RPMI7951 (cell line): ENCODE measurements at places on chromosomes 5 and 9.
A peak's percentile ranks its signal among the peaks of the same experiment; 100 is the strongest.

- peak; percentile 42 for DNase-seq
These were observed 11.0 kb downstream of the CCDC152 start for GRCh38 chr5:42767491-42768105.

DNA sequence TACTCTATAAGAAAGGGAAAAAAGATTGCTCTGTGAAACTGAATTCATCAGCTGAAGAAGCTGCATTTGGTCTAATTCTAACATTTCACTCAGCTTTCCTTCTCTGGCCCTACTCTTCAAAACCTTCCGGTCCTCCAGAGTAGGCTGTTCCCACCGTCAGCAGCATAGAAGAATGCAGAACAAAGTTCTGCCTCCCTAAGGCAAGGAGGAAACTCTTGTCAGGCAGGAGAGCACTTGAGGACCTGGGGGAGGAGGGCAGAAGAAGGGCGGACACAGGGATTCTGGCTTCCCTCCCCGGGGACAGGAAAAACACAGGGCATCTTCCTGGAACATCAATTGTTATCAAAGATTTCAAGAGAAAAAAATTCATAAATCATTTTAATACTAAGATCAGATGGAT, 69.2 kb upstream of the SHB start:
- DNase-seq: no peak

DNA sequence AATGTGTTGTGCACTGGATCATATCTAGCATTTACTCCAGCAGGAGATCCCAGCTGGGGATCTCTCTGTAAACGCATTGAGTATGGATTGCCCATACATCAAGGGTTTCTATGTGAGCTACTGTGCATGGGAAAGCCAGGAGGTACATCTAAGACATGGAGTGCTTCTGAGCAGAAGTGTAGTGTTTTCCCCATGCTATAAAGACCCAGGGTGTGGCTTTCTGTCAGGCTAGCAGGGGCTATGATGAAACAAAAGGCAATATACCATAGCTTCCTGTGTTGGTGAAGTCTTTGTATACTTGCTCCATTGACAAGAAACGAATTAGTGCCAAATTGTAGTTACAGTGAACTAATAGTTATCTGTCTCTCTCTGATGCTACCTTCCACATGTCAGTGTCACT, 329.3 kb upstream of the TLE4 start:
- no peak for DNase-seq

- peak; percentile 83 for DNase-seq
These were observed 205.8 kb downstream of the SEMA5A start for GRCh38 chr5:9340085-9340484.

DNA sequence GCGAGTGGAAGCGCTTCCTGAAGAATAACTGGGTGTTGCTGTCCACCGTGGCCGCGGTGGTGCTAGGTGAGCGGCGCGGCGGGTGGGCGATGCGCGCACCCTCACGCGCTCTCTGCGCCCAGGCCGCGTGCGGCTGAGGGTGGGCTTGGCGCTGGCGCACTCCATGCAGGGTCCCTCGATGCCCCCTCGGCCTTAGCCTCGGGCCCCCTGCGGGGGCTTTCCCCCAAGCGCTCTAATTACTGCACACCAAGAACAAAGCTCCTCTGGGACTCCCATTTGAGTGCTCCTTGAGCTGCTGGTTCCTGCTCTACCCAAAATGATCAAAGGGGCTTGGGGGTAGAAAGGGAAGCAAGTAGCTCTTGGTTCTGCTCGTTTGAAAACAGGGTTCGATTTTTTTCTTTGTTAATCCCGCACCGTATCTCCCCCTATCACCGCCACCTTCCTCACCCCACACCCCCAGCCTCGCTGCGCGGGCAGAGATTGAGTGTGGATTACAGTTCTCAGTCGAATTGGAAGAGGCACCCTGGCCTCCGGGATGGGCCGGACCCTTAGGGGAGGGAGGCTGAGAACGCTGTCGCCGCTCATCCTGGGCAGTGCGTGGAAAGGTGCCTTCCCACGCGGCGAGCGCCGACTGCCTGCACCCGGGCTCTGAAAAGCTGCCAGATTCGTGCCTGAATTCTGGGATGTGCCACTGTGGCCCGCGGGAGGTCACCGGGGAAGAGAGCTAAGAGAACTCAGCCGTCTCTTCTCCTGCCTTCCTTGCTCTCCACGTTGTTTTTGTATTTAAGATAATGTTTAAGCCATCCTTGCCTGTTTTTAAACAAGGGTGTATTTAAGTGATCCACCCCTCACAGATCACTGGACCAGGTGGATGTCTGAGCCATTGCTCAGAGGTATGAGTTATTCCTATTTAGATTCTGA, 697 bp downstream of the SLC1A1 start:
- no peak for DNase-seq

GRCh38 chr9:31839273-31839672, 545.2 kb upstream of the ACO1 start:
- peak; percentile 39 for DNase-seq

GRCh38 chr5:155260798-155261197, 247.2 kb downstream of the KIF4B start:
- no peak for DNase-seq

DNA sequence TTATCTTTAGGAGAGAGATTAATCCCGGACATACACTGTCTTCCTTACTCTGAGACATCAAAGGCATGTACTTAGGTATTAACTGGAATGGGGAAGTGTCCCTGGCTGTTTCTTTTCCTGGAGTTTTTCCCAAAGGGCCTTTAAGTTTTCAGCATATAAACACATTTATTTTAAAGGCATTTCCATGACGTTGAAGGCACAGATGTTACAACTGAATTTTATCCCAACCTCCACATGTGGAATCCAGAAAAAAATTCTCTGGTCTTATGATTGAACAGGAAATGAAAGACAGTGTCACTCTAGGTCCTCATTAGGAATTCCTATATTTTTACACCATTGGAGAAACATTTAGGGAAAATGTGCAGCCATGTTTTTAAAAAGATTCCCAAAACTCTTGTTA, 41.6 kb upstream of the SHOC1 start:
- no peak for DNase-seq

DNA sequence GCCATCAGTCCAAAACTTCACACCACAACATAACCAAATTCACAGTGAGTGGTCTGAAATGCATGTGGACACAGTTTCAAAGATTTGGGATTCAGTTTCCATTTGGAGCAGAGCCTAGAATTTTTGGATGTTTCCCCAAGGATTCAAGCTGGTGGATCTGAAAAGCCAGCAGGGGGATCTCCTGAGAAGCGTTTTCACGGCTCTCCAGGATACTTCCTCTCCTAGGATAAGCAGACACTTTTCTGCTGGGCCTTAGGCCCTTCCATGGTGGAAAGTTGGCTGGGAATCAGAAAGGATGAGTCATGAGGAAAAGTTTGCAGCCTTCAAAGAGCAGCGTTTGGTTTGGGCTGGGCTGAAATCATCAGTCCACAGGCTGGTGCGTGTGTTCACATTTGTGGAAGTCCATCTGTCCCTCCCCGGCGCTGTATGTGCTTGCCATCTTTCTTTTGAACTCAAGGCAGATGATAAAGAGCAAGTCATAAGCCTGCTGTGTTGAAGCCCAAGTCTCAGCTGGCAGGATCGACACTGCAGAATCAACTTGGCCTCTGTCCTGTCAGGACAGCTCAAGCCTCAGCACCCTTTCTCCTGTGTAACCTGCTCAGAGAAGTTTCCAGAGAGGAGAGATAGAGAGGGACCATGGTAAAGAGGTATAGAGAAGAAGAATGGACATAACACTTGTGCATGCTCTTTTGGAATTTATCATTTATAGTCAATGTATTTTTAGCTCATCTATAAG, 152.6 kb upstream of the MSX2 start:
- DNase-seq: peak; percentile 99

DNA sequence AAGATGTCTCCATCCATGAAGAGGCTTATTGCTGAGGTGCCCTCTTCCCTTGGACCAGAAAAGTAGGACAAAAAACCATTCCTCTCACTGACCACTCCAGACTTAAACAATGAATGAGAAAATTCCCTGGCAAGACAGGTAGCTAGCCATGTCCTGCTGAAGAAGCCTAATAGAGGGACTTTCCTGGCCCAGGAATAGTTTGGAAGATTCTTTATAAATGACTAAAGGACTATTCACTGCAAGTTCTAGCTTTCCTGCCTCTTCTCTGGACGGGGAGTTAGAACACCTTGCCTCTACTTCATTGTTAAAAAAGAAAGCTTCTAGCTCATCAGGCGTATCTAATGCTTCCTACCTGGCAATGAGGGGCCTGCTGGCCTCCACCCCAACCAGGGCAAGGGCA, 153.6 kb downstream of the NR3C1 start:
- DNase-seq: no peak

DNA sequence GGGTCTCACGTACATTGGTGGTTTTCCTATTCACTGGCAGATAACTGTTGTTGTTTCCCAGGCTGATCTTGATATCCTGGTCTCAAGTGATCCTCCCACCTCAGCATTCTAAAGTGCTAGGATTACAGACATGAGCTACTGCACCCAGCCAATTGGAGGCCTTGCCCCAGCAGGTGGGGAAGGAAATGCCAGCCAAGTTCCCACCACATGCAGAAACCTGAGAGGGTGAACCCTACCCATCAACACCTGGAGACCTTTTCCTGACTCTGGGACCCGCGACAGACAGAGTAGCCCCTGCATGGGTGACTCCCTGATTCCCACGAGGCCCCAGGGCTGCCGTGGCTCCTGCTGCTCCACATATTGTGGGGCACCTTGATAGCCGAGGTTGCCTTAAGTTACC, 107.7 kb downstream of the GDA start:
- DNase-seq: no peak

DNA sequence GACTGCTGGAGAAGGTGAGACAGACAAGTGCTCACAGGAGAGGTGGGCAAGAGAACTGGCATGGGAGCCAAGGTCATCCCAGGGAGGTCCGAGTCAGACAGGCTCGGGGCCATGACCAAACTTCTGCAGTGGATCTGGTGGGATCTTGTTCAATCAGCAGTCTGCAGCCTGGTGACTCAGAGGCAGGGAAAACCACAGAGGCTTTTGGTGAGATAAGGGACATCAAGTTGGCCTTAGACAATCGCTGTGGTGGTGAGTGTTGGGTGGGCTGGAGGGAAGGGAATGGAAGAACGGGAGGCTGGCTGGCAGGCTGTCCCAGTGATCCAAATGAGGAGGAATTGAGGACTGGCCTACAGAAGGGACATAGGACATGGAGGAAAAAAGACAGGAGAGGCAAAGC, 123.8 kb downstream of the TMEM174 start:
- peak; percentile 86 for DNase-seq

DNA sequence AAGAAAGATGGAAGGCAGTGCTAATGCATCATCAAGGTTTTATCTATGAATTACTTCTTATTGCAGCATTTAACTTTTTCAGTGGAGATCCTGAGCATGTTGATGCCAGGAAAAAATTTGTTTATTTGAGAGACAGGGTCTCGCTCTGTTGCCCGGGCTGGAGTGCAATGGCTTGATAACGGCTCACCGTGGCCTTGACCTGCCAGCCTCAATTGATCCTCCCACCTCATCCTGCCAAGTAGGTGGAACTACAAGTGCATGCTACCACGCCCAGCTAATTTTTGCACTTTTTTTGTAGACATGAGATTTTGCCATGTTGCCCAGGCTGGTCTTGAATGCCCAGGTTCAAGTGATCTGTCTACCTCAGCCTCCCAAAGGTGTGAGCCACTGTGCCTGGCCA, 47.2 kb downstream of the AOPEP start:
- DNase-seq: no peak

DNA sequence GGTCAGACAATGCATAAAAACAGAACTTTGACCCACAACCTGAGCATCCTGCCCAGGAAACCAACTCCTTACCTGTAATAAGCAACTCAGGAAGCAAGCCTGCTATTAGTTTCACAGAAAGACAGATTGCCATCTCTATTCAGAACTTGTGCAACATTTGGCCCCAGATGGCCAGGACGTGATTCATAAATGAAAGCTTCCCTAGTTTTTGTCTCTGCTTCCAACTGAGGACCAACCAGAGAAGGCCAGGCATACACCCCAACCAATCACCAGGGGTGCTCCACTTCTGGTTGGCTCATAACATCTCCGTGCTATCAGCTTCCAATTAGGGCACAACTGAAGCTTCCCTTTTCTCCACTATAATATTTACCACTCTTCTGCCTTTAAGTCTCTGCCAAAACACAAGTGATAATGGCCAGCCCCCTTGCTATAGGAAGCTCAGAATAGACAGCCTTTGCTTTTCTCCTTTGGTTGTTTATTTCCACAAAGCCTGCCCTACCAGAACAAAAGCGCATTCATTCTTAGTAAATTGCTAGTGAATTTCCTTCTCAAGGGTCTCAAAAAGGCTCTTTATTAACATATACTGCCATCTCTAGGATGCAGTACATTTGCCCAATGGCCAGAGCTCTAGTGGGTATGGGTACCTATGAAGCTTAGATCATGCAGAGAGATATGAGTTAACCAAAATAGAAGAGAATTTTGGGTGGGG, 289.7 kb upstream of the DAP start:
- peak; percentile 45 for DNase-seq

- no peak for DNase-seq
These were observed 539.3 kb downstream of the PDE4D start for GRCh38 chr5:59354274-59354673.

DNA sequence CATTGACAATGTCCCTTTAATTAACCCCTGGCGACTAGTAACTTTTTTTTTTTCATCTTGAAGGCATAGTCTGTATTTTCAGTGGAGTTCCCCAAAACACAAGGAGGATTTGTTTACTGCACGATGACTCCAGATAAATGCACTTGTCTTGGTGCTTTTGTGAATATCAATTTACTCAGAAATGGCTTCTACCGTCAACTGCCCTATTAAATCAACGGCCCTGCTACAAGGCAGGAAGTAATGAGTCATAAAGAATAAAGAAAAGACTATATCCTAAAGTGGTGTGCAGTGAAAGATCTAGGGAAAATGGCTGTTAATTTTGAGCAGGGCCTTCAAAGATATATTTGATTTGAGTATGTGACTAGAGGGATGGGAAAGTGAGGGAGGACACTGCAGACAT, 388.3 kb upstream of the CHD1 start:
- DNase-seq: peak; percentile 8

- no peak for DNase-seq
These were observed 112.7 kb upstream of the IQGAP2 start for GRCh38 chr5:76290321-76290757.

GRCh38 chr5:61933787-61934626, 372.0 kb upstream of the KIF2A start:
- peak; percentile 24 for DNase-seq

- peak; percentile 75 for DNase-seq
These were observed 216.2 kb upstream of the S1PR3 start for GRCh38 chr9:88775037-88775471.

GRCh38 chr9:19231126-19231903, 822 bp downstream of the DENND4C start:
- peak; percentile 18 for DNase-seq
